NCI-H2171 (cell line): ENCODE measurements at places on chromosomes 4 and X.

GRCh38 chr4:20416800-20417199, 165.1 kb downstream of the SLIT2 start:
- DNase-seq, result no peak

DNA sequence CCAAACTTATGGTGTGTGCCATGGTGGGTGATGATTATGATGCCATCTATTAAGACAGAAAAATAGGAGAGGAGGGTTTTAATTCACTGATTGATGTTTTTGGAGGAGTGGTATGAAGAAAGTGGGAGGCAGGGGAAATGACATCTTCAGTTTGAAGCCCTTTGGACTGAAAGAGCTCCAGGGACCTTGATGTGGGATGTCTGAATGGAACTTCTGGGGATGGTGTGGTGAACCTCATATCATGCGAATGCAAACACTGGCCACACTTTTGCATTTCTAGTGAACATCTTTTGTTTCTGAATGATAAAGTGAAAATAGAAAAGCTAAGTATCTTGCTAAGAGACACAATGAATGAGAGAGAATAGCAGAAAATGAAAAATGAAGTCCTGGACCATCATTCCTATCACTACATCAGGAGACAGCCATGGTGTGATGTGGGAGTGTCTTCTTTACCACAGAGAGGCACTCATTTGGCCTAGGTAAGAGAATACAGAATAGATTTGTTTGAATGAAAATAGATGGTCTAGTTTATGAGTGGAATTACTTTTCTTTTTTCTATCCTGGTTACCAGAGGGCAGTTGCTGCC, 123.5 kb downstream of the ZNF827 start:
- DNase-seq, result no peak

DNA sequence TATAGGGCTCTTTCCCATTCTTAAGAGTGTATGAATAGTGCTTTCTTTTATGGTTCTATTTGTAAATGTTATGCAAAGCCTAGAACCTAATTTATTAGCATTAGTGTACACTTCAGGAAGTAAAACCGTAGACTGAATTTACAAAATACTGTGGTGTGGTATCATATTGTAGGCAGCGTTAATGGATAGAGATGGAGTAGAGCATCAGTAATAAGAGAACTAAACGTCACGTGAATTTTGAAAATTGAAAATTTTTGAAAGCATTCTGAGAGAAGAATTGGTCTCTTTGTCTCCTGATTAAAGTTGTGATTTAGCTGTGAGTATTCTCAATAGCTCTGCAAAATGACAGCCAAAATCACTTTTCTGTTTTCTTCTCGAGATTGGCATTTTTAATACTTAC, 2.9 kb downstream of the STIM2 start:
- no peak for DNase-seq

DNA sequence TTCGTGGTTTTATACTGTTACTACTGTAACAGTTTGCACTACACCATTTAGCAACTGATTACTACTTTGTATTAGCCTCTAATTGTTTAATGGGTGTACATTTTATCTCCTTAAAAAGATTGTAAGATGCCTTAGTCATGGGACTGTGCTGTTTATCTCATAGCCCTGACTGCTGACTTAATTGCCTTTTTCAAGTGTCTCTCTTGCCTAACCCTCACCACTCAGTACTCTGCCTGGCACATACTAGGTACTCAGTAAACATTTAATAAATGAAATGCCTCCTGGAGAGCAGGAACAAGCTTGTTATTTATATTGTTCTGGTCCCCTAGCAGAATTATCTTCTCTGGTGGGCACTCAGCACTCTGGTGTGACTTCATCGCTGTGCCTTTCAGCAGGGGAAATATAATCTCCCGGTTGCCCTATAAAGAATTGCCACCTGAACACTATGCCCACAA, 1.7 kb upstream of the STIM2 start:
- DNase-seq, result no peak

GRCh38 chrX:69988955-69989394, 60.8 kb downstream of the AWAT2 start:
- DNase-seq, result no peak

- no peak for DNase-seq
Observed at GRCh38 chr4:5784021-5784420, 73.0 kb downstream of the EVC start.

- no peak for DNase-seq
Observed at GRCh38 chr4:145795521-145795920, 115.6 kb downstream of the C4orf51 start.

GRCh38 chrX:85052636-85053343, 49.1 kb downstream of the APOOL start:
- DNase-seq, result no peak

DNA sequence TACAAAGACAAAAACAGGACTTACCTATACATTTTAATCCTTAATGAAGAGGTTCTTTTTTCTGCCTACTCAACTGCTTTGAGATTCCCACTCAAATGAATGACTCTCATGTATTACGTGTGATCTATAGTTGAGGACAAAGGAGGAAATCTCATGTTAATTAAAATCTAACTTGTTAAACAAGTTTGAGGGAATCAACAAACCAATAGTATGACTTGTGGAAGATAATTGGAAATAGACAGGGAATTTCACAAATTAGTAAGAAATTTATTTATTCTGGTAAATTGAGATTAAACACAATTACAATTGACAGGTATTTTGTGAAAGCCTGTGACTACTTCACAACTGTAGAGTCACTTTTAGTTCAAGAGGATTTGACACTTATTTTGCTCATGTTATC, at the start of gene TMPRSS11D:
TMPRSS11D (minus strand) TSS at position 101 of the 400 bp plus-strand sequence; CDS start at position 32, 69 bp downstream.
- DNase-seq, result no peak

DNA sequence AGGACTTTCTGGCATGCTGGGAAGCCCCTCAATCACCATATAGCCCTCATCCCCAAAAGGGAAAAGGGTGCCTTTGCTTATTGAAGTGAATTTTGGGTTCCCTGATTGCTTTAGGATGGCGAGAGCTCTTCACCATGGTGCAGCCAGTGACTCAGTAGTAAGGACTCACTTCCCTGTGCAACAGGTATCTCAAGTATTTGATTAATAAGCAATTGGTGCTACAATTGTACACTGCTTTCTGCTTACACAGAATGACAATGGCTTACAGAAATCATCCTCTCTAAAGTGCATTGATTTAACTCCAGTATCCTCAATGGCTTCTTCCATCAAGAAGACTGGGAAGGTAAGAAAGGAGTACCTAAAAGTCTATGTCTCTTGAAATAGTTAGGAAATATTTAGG, 143.7 kb upstream of the SMIM10 start:
- DNase-seq, result no peak

DNA sequence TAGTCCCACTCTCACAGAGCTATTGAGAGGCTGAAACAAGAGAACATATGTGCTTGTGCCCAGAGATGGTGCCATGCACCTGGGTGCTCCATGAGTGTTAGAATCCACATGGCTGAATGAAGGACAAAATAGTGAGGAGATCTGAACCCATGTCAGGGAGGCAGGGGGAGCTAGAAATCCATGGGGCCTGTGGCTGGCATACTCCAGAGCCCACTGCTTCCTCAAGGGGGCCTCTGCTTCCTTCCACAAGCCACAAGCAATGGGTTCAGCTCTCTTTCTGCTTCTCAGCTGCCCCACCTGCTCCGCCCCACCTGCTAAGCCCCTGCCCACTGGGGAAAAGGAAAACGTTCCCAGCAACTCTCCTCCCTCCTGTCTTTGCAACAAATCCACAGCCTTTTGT, 46.1 kb downstream of the PJA1 start:
- DNase-seq, result no peak

- no peak for DNase-seq
Observed at GRCh38 chr4:184528051-184528450, 53.7 kb upstream of the IRF2 start.

DNA sequence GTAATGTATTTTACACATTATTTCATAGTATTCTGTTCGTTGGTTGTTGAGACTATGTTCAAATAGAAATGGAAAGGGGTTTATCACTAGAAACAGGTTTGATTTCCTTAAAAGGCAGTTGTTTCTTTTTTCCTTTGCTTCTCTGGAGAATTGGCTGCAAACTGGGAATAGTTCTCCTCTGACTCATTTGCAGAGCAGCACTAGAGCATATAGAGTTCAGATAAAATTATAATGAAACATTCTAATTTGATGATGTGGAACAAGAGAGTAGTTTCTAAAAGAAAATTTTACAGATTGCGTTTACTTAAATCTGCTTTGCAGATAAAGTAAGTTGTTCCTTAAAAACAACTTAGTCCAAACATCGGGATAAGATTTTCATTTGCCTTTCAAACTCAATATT, 29.7 kb downstream of the SYNPO2 start:
- no peak for DNase-seq

DNA sequence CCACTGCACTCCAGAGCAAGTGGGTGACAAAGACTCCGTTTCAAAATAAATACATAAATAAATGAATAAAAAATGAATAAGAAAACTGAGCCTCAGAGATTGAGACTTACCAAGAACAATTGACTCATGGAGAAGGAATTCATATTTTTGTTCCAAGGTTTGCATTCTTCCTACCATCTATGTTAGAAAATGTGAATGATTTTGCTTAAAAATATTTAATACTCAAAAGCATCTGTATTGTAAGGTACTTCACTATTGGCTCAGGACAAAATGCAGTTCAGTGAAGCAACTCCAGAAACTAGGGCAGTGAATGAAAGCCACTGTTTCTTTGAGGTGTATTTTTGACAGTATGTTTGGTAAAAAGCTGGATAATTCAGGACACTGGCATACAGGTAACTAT, 54.1 kb downstream of the XAGE2 start:
- no peak for DNase-seq

- no peak for DNase-seq
Observed at GRCh38 chr4:25702848-25703247, 47.2 kb downstream of the SLC34A2 start.
